BE2C (cell line): ENCODE measurements at places on chromosomes 3 and 15.

GRCh38 chr15:75523011-75523410 lies 56.1 kb downstream of the PTPN9 start:
- no peak for DNase-seq

DNA sequence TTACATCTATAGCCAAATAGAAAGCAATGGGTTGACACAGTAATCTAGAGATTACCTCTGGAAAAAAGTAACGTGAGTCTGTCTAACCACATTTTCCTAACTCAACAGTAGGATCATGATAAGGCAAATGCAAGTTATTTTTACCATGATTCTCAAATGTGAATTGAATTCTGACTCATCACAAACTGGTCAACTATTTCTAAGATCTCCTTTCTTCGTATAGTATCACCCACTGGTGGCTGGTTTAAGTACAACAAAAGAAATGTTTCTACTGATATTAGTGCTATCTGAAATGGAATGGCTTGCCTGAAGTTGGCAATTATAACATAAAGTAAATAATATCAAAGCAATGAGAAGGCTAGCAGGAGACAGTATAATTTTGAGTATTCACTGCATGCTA lies 102.2 kb downstream of the ABI3BP start:
- no peak for DNase-seq

DNA sequence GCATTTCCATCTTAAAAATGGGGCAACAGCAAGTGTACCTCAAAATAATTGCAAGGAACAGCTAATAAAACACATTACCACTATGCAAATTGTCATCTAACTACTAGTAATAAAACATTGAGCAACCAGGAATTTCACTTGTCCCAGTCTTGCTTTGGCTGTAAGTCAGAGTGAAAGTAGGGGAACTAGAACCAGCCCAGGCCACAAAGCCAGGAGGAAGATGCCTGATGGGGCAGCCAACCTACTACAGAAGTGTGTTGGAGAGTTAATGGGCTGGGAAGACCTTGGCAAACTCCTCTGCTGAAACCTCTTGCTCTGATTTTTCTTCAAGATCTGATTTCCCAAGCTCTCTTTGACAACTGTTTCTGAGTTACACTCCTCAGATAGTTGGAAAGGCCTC lies 40.2 kb upstream of the LPP start:
- no peak for DNase-seq

GRCh38 chr3:148797795-148798194 lies 29.8 kb upstream of the CPB1 start:
- no peak for DNase-seq

GRCh38 chr15:38564557-38565286 lies at the start of gene RASGRP1:
Gene RASGRP1, minus strand, starts transcription at chr15:38564814. Its CDS starts 186 bp downstream, at chr15:38564628.
- peak; percentile 74 for DNase-seq
